ENCODE measurements at places on chromosomes 1 and 21. TPM values are rescaled to one million over a fixed set of nuclear protein-coding genes. Genes with fewer than 3 reads are reported as not detected.
A peak's percentile ranks its signal among the peaks of the same experiment; 100 is the strongest.

The HPCA gene
- total RNA-seq: not detected

The EGLN1 gene
- 39.8 TPM for total RNA-seq

The SYCP1 gene
- total RNA-seq: not detected

The TINAGL1 gene
- not detected for total RNA-seq

The CTSE gene
- total RNA-seq: not detected

The SLC44A5 gene
- 0.79 TPM for total RNA-seq

The PDZK1IP1 gene
- not detected for total RNA-seq

The SPRR2G gene
- total RNA-seq: not detected

The OR6K3 gene
- total RNA-seq: not detected

DNA sequence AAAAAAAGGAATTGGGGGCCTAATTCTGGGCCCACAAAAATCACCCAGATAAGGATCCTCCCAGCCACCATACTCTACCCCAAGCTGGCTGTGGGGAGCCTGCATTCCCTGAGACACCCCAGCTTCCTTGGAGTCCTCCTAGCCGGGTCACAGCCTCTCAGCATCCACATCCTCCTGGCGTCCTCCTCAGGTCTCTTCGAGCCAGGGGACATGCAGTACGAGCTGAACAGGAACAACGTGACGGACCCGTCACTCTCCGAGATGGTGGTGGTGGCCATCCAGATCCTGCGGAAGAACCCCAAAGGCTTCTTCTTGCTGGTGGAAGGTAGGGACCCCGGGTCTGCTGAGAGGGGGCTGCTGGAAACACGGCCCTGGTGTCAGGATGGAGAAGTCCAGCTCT, 64.3 kb downstream of the ALPL start:
- no peak overlapping the region for H3K4me3 ChIP-seq
- H3K27me3 ChIP-seq: peaks cover 16% of the 10 kb centered on the region
- H3K4me1 ChIP-seq: no peaks in the 10 kb centered on the region
- DNase-seq: no peak
- H3K27ac ChIP-seq: no peak overlapping the region
- no peaks in the 10 kb centered on the region for H3K36me3 ChIP-seq

GRCh38 chr1:26799479-26800142, 11.9 kb downstream of the PIGV start:
- H3K27ac ChIP-seq: peak overlapping the region; percentile 93
- no peaks in the 10 kb centered on the region for H3K27me3 ChIP-seq
- no peak for DNase-seq
- peaks cover 41% of the 10 kb centered on the region for H3K4me1 ChIP-seq
- H3K36me3 ChIP-seq: peaks cover 25% of the 10 kb centered on the region
- H3K4me3 ChIP-seq: peak overlapping the region; percentile 67

- no peaks in the 10 kb centered on the region for H3K27me3 ChIP-seq
- no peak for DNase-seq
- H3K4me3 ChIP-seq: no peak overlapping the region
- H3K4me1 ChIP-seq: peaks cover 83% of the 10 kb centered on the region
Measured at GRCh38 chr1:111599781-111600693, 19.6 kb upstream of the RAP1A start.

- no peak overlapping the region for H3K4me3 ChIP-seq
- H3K4me1 ChIP-seq: no peaks in the 10 kb centered on the region
- H3K27me3 ChIP-seq: peaks cover 15% of the 10 kb centered on the region
Measured at GRCh38 chr1:33599516-33600115, 127.2 kb downstream of the ZSCAN20 start.

- DNase-seq: no peak
- H3K27ac ChIP-seq: no peak overlapping the region
- H3K36me3 ChIP-seq: peaks cover 6% of the 10 kb centered on the region
- H3K27me3 ChIP-seq: no peaks in the 10 kb centered on the region
Measured at GRCh38 chr21:43819511-43820405, 30.4 kb downstream of the RRP1 start.

DNA sequence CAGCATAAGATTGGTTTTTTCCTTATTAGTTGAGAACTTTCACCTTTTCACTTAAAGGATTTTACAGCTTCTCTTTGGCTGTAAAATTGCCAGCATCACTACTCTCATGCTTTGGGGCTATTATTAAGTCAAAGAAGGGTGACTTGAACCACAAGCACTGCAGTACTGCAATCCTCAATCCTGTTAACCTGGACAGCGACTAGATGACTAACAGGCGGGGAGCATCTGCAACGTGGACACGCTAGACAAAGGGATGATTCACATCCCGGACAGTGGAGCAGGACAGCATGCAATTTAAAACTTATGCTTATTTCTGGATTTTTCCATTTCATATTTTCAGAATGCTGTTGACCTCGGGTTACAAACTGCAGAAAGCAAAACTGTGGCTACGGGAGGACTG, 8.1 kb downstream of the ARV1 start:
- no peaks in the 10 kb centered on the region for H3K27me3 ChIP-seq
- peaks cover 12% of the 10 kb centered on the region for H3K4me1 ChIP-seq
- H3K36me3 ChIP-seq: peaks cover 16% of the 10 kb centered on the region
- no peak overlapping the region for H3K4me3 ChIP-seq

GRCh38 chr21:34905218-34905537, 143.9 kb downstream of the RUNX1 start:
- peaks cover 12% of the 10 kb centered on the region for H3K4me1 ChIP-seq
- H3K27ac ChIP-seq: no peak overlapping the region
- peaks cover 2% of the 10 kb centered on the region for H3K36me3 ChIP-seq

GRCh38 chr1:169110689-169111447, 4.4 kb downstream of the ATP1B1 start:
- H3K36me3 ChIP-seq: peaks cover 28% of the 10 kb centered on the region
- H3K27me3 ChIP-seq: no peaks in the 10 kb centered on the region
- peaks cover 31% of the 10 kb centered on the region for H3K4me1 ChIP-seq
- no peak for DNase-seq

DNA sequence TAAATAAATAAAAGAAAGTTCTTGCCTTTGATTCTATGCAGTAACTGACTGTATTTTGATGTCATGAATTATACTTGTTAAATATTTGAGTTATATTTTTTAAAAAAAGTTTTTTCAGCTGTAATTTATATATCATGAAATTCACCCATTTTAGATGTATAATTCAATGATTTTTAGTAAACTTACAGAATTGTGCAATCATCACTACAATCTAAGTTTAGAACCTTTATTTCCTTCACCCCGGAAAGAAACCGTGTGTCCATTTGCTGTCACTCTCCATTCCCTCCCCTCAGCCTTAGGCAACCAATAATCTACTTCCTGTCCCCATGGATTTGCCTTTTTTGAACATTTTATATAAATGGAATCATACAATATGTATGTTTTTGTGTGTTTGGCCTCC, 32.5 kb upstream of the DISC1 start:
- no peaks in the 10 kb centered on the region for H3K27me3 ChIP-seq
- no peak overlapping the region for H3K4me3 ChIP-seq
- H3K36me3 ChIP-seq: no peaks in the 10 kb centered on the region
- peaks cover 14% of the 10 kb centered on the region for H3K4me1 ChIP-seq
- no peak for DNase-seq

DNA sequence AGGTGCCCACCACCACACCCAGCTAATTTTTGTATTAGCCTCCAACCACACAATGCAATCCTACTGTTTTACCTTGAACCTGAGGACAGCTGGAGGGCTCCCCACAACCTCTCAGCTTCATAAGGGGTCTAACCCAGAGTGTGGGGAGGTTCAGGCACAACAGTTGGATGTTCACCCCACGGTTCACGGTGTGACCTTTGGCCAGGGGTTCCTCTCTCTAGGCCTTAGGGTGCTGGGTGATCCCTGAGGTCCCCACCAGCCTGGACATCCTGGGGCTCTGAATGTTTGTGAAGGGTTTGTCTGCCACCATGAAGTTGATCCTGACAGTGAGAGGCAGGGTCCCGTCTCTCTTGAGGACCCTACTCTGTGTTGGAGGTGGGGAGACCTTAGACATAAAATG, 3.9 kb downstream of the ACOT11 start:
- H3K27ac ChIP-seq: no peak overlapping the region
- DNase-seq: no peak
- H3K27me3 ChIP-seq: peaks cover 7% of the 10 kb centered on the region
- H3K4me3 ChIP-seq: no peak overlapping the region
- no peaks in the 10 kb centered on the region for H3K36me3 ChIP-seq
- no peaks in the 10 kb centered on the region for H3K4me1 ChIP-seq

GRCh38 chr1:55466373-55466772, 251.2 kb upstream of the USP24 start:
- no peak overlapping the region for H3K27ac ChIP-seq
- H3K36me3 ChIP-seq: no peaks in the 10 kb centered on the region
- DNase-seq: no peak
- no peaks in the 10 kb centered on the region for H3K4me1 ChIP-seq
- peaks cover 6% of the 10 kb centered on the region for H3K27me3 ChIP-seq

DNA sequence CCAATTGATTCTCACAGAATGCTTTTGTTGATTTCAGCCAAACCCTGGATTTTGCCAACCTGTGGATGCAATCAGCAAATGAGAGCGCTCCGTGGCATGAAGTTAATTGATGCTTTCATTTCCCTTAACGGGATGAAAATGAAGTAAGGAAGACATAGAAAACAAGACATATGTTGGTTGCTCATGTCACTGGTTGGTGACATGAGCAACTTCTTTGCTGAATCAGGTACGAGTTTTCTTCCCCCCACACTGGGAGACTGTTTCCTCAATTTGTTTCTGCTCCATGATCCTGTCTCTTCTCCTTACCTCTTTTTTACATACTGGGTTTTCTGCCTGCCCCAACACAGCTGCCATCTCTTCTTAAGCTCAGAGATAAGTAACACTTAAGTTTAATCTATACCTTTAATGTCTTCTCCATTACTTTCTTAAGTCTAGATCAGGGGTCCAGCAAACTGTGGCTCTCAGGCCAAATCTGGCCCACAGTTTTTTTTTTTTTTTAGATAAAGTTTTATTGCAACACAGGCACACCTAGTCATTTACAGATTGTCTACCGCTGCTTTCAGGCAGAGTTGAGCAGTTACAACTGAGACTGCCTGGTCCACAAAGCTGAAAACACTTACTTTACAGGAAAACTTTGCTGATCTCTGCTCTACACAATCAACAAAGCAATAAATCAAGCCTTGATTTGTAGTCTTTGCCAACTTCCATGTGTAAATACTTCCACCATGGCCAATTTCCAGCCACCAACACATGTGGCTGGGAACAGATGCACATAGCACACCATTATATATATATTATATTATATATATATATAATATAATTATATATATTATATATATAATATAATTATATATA, 13.3 kb downstream of the GPR157 start:
- H3K27me3 ChIP-seq: no peaks in the 10 kb centered on the region
- no peak overlapping the region for H3K27ac ChIP-seq
- H3K36me3 ChIP-seq: no peaks in the 10 kb centered on the region

Measured in activated naive CD8-positive, alpha-beta T cell treated with anti-CD3 and anti-CD28 coated beads, Interleukin-2, amount 10 ng/mL, durations not matched to agents 7 days and 5 days (primary cell).